ENCODE measurements at places on chromosomes 1 and 21. TPM values are rescaled to one million over a fixed set of nuclear protein-coding genes. Genes with fewer than 3 reads are reported as not detected.

DNA sequence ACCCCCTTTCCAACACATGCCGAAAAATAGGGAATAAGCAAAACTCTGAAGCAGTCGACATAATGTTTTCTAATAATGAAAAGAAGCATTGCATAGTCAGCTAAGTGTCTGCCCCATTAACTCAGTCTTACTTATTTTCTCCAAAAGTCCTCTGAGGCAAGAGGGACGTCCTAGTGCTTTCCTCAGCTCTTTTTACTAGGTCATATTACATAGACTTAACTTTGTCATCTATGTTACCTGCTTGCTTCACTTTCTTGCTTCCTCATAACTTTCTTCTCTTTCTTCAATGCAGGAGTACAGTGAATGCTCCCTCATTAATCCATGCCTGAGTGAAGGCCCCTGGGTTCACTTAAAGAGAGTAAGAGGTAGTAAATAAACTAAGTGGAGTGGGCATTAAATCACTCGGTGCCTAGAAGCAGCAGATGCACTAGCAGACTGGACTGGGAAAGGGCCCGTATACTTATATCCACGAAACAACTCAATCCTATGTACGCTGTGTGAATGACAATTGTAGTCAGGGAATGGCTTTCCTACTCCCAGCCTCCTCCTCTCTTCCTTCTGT is 210.5 kb upstream of the SPAG17 start:
- no peak for DNase-seq

GRCh38 chr1:201945157-201945556 is 1.2 kb downstream of the LMOD1 start:
- DNase-seq: no peak

- DNase-seq: no peak
Observed at GRCh38 chr21:17550671-17551308, 37.9 kb downstream of the CXADR start.

GRCh38 chr1:17186216-17186909 is 18.6 kb upstream of the PADI1 start:
- no peak for DNase-seq

DNA sequence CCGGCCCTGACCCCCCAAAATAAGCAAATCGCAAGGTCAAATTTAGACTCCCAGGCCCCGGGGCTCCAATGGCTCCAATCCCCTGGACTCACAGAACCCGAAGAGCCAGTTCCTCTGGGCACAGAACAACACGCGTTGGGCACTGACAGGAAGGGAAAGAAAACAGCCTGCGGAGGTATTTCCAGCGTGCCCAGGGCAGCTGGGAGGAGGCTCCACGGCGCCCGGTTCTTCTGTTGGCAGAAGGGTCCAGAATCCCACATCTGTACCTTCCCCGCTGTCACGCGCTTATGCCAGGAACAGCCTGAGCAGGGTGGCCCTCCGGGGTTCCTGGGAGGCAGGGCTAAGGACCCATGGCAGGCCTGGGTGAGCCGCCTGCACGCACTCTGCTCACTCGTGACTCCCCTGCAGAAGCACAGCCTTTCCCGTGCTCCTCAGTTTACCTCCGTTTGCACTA is 85.5 kb downstream of the RIPK4 start:
- DNase-seq: no peak

- peak; percentile 78 for DNase-seq
Observed at GRCh38 chr1:161399257-161399998, 31.8 kb upstream of the CFAP126 start.

DNA sequence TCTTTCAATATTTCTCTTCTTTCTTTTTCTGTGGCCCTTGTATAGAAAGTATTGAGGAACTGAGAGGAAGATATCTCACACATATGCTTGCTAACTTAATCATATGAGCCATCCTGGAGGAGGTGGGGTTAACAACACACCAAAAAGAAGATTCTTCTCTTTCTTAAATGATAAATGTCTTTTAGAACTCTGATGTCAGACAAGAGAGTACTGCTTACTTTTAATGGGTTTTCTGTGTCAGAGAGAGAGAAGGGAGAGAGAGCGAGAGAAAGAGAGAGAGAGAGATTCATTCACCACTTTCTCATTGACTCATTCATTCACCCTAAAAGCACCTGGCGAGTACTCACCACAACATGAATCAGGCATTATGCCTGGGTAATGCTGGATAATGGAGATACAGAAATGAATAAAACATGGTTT is 250.3 kb upstream of the SGIP1 start:
- DNase-seq: no peak

DNA sequence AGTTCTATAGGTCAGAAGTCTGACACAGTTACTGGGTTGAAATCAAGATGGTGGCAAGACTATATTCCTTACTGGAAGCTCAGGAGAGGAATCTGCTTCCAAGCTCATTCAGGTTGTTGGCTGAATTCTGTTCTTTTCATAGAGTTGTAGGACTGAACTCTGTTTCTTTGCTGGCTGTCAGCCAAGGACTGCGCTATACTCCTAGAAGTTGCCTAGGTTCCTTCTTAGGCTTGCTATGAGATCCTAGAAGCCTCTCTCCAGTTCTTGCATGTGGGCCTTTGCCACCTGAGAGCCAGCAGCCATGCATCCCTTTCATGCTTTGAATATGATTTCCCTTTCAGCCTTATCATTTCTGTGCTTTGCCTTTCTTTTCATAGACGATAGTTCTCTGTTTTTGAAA is 176.4 kb downstream of the RPS6KC1 start:
- no peak for DNase-seq

DNA sequence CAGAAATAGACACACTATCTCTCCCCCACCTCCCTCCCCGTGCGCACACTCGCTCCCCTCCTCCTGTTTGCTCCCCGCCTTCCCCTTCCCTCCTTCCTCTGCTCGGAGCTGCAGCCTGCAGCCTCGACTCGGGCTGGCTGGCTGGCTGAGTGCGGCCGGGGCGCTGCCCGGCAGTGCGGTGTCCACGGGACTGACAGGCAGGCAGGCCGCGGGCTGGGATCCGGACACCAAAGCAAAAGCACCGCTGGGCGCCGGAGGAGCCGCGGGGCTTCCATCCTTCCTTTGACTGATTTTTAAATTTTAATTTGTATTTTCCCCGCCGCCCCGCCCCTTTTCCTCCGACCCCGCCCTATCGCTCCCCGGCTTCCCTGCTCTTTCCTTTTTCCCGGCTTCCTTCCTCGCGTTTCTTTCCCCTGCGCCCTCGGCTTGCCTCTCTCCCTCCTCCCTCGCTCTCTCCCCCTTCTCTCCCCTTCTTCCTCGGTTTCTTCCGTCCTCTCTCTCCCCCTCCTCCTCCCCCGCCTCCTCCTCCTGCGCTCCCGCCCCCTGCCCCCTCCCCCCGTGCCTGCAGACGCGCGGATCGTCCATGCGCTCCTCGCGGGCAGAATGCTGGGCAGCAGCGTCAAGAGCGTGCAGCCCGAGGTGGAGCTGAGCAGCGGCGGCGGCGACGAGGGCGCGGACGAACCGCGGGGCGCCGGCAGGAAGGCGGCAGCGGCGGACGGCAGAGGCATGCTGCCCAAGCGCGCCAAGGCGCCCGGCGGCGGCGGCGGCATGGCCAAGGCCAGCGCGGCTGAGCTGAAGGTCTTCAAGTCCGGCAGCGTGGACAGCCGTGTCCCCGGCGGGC is 109.4 kb downstream of the NAV1 start:
- DNase-seq: no peak

DNA sequence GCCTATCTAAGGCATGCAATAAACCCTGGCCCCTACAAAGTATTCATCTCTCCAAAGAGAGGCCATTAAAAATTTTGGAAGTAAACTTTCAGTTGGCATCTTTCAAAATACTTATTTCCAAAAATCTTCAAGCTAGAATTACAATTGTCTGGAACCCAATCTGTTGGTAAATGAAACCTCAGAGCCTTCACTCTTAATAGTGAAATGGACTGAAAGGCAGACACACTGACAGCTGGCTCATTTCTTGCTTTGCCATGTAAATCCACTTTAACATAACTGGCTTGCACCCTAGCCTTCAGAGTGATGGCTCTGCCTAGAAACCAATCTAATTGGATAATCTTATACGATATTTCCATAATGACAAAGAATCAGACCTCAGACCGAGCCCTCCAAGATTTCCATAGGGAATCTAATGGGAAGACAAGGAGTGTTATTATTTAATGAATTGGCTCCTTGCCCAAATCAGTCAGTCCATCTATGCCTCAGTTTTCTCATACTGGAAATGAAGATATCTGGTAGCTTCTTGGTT is 9.2 kb upstream of the PALMD start:
- DNase-seq: no peak

GRCh38 chr1:45677751-45678245 is 8.5 kb downstream of the GPBP1L1 start:
- no peak for DNase-seq

GRCh38 chr1:53273526-53273925 is 35.2 kb upstream of the MAGOH start:
- no peak for DNase-seq

DNA sequence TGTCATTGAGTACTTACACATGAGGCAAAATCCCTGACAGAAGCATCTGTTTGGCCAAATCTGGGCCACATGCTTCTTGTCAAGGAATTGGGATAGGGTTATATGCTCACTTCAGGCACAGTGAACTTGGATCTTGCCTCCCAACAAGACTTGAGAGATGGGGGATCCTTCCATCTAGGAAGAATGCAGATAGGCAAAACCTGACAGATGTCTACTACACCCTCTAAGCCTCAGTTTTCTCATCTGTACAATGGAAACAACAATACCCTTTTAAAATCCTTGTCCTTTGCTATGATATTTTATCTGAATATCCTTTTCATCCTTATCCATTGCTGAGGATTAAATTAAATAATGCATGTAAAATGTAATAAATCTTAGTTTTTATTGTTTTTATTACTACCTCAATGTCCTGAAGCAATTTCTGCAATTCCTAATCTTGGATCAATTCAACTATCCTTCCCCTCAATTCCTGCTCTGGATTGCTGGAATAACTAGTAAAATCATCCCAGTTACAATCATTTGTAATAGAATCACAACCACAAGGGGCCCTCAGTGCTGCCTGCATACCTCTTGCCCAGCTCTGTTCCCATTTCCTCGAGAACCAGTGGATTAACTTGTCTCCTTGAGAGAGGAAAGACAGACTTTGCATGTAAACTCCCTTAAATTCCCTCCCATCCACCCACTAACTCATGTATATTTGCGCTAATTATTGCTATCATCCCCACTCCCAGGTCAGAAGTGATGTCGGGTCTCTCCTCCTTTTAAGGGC is 8.1 kb upstream of the XPR1 start:
- DNase-seq: no peak

- DNase-seq: no peak
Observed at GRCh38 chr1:41435570-41436178, 48.8 kb downstream of the EDN2 start.

DNA sequence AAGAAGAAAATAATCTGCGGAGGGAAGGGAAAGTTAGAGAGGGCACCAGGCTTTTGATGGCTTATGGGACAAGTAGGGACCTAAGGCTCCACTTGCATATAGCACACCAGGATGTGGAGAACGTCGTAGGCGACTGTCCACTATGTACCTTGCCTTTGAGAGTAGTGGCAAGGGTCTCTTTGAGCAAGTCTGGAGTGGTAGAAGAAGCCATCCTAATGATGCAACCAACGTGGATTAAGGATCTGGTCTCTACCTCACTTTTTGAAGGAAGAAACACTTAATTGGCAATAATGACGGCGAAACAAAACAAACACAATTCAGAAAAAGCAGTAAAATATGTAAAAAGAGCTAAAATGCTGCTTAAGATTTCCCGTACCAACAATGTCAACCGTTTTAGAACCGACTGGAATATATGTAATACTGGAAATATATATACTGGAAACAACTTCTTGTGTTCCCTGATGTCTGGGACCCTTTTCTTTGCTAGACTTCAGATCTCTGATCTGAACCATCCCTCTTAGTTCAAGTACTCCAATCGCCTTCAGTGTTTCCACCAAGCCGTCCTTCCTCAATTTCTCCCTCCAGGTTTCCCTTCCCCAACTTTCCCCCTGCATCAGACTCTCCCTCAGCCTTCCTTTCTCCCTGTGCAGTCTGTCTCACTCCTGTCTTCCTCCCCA is 821 bp upstream of the KHDRBS1 start:
- no peak for DNase-seq

- no peak for DNase-seq
Observed at GRCh38 chr21:28339403-28339802, 653.3 kb downstream of the LTN1 start.

DNA sequence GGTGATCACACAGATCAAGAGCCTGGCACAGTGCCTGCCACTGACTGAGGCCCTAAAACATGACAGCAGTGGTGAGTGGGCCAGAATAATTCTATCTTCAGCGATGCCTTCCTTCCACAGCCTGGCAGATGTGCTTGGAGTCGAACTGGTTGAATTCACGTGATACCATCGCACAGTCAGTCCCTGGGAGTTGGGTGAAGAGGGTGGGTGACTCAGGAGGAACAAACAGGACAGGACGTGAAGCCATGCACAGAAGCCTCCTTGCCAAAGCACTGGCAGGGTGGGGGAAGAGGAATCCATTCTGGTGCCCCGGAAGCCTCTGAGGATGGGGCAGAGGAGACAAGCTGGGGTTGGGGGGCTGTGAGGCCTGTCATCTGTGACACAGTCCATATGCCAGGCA is 80.3 kb upstream of the WNT4 start:
- DNase-seq: no peak

Gene ICOSLG
- total RNA-seq: 2.3 TPM

Gene VWA5B1
- total RNA-seq: not detected

Gene GBP1
- total RNA-seq: 26.4 TPM

Gene C1orf116
- 1.3 TPM for total RNA-seq

Gene RHBDL2
- 0.85 TPM for total RNA-seq
